ENCODE measurements at places on chromosomes 6 and 20.

GRCh38 chr6:136038531-136038930 is 187.0 kb downstream of the PDE7B start:
- no peak for DNase-seq

DNA sequence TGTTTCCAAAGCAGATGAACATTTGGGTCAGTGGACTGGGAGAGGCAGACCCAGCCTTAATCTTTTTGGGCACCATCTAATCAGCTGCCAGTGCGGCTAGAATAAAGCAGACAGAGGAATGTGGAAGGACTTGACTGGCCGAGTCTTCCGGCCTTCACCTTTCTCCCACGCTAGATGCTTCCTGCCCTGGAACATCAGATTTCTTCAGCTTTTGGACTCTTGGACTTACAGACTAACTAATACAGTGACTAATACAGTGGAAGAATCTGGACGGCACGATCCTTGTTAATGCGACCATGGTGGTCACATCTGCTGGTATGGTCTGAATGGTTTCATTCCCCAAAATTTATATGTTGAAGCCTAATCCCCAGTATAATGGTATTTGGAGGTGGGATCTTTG is 122.6 kb upstream of the NXT1 start:
- DNase-seq: no peak

DNA sequence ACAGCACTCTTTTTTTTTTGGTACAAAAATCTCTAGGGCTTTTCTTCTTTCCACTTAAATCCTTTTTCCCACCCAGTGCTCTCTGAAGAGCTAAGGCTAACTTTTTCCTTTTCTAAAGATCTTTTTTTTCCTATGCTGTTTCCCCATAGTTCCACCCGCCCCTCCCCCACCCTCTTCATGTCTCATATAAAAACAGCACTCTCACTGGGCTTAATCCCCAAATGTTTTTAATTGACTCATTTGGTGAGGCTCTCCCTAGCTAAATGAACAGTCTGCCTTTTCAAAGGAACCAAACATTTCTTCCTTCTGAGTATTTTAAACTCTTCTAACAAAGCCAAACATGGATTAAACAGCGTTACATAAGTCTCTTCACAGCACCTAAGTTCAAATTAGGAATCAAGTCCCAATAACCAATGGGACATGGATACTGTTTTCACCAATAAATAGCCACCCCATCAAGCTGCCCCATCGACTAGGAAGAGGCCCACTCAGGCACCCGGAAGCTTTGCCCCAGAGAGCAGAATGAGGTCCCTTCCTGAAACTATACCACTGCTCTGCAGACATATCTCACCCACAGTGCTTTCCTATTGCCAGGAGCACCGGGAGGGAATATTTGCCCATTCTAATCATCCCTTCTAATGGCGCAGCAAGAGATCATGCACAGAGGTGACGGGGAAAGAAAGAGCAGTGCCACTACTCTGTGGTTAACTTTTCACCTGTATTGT is 63.7 kb downstream of the ATXN1 start:
- DNase-seq: no peak

DNA sequence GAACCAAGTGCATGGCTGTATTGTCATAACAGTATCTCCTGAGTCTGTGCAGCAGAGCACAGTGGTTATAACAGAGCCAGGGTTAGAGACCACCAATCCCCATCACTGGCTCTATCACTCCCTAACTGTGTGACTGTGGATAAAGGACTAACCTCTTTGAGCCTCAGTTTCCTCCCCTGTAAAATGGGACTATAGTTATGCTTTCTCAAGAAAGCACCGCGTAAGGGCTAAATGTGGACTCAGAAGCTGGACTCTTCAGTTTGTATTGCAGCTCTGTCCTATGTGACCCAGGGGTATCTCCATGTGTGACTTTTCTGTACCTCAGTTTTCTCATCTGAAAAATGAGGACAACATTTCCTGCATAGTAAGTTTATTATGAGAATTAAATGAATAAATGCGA is 59.9 kb downstream of the TRAM2 start:
- no peak for DNase-seq

DNA sequence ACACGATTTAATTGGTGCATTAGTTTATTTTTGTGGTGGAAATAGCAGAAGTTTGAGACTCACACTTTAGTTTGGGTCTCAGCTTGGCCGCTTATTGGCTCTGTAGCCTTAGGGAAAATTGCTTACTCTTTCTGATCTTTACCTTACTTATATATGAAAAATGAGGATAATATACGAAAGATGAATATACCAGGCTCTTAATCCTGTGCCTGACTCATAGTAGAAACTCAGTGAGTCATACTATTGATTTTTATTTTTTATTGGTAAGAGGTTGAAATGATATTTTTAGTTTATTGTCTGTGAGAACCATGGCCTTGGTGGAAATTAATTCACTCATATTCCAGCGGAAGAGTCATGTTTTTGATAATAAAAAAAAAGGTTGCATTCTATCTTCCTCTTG is 11.2 kb downstream of the DOK5 start:
- DNase-seq: no peak

DNA sequence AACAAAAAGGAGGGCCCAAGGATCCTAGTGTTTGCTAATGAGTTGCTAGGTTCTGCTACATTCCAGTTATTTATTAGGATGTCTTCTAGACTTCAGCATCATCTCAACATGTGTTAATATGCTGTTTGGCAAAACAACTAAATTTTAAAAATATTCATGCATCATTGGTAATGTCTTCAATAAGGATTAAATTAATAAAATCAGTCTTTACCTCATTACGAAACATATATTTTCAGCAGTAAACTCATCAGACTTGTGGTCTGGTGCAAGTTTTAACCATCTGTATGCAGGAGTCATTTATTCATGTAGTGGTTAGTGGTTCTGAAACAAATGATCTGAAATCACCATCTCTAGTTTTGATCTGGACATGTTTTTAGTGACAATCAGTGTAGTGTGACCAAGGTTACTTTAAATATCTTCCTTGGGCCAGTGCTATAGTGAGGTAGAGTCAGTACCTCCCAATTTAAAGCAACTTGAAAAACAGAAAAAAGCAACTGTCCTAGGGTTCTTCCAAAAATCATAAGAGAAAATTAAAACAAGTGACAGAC is 85.0 kb upstream of the KCNK16 start:
- no peak for DNase-seq

DNA sequence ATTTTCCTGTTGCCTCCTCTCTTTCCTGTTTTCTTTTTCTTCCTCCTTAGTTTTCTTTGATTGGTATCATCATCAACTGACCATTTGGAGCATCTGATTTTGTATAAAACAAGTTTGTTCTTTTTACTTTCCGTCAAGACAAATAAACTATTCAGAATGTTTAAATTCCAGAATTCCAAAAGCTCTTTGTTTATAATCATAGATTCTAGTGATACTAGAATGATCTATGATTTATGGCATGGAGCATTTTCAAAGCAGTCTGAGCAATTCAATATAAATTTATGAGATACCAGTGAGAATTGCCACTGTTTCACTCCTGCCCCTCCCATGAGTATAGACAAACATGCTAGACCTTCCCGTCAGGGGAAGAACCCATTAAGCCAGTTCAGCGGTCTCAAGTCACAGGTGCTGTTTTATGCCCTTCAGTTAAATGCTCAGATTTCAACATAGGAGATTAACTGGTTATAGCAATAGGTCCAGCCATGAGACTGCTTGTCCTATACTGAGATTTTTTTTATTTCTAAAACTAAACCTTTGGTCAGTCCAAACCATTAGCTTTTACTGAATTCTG is 60.7 kb downstream of the GRIK2 start:
- DNase-seq: no peak

DNA sequence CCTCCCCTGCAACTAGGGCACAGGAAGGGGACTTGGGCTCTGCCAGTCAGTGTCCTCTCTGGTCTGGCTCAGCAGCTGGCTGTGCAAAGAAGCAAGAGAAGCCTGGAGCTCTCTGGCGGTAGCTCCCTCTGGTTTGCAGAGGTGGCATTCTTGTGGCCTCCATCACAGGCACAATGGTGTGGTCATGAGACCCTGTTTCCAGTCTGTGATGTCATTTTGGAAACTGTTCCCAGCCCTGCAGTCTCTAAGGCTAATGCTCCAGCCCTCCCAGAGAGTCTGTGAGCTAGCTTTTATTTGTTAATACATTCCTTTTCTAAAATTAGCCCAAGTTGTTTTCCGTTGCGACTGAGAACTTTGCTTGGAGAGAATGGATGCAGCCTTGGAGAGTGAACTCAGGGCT is 69.5 kb upstream of the FOXQ1 start:
- DNase-seq: no peak

GRCh38 chr6:19714434-19715166 is 122.6 kb upstream of the ID4 start:
- DNase-seq: no peak

DNA sequence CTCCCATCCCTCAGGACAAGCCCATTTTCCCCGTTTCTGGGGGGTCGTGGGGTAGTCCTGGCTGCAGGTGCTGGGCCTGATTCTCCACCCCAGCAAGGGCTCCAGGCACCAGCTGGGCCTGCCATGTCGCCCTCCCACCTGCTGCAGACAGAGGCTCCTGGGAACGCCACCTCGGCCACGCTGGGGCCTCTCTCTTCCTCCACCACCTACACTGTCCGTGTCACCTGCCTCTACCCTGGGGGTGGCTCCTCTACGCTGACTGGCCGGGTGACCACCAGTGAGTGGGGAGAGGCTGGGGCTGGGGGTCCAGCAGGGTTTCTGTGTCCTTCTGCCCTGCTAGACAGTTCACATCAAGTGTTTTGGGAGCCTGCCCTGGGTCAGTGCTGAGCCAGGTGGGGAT is 19.3 kb downstream of the COL20A1 start:
- DNase-seq: no peak

- no peak for DNase-seq
Measured at GRCh38 chr6:14381829-14382677, 264.5 kb downstream of the CD83 start.

DNA sequence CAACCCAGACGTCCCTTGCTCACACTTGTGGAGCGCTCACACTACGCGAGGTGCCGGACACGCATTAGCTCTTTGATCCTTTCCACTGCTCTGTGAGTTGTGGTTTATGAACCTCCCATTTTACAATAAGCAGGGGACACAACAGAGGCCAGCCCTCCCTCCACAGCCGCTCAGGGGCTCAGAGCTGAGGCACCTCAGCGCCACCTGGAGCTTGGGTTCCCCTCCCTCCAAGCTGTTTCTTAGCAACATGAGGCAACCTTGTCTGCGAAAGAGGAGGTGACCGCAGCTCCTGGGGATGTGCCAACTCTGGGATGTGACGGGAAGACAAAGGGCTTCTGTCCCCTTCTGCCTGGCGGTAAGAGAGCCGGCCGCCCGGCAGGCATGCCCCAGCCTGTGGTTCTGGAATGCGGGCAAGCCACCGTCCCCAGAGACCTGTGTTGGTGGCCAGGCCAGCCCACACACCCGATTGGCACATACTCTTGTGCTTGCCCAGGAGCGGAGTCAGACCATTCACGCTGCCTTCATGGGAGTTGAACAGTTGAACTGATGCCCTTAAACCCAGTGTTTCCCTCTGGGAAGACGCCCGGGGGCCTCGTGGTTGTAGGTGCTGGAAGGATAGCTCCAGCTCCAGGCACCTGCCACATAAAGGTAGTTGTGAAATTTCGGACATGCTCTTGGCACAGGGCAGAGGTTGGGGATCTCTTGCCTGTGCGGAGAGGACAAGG is 44.5 kb downstream of the RBM38 start:
- no peak for DNase-seq

DNA sequence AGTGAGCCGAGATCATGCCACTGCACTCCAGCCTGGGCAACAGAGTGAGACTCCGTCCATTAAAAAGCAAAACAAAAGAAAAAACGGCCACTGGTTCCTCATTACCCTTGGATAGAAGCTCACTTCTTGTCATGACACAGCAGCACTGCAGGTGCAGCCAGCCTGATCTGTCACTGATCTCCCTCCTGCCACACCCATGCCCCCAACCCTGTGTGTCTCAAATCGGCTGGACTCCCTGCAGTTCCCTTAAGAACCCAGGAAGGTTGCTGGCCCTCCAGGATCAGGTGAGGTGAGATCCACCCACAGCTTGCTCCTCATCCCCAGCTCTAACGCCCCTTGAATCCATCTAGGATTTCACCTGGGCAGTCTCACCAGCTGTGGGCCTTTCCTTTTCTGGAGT is 26.3 kb upstream of the NNAT start:
- DNase-seq: no peak

DNA sequence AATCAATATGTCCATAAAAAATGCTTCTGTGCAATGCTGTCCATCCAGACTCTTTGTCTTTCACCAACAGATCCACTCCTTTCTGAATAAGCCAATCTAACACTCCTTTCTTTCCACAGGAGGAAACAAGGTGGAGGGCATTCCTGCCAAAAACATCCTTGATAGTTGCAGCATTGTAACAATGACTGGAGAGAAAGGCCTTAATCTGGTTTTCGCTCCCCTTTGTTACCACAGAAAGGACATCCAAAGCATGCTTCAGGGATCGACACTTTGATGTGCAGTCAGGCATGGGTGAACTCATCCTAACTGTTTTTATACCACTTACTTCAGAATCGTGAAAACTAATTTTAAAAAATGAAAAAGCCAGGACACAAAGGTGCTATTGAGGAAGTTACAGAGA is 7.4 kb downstream of the IBTK start:
- DNase-seq: no peak

DNA sequence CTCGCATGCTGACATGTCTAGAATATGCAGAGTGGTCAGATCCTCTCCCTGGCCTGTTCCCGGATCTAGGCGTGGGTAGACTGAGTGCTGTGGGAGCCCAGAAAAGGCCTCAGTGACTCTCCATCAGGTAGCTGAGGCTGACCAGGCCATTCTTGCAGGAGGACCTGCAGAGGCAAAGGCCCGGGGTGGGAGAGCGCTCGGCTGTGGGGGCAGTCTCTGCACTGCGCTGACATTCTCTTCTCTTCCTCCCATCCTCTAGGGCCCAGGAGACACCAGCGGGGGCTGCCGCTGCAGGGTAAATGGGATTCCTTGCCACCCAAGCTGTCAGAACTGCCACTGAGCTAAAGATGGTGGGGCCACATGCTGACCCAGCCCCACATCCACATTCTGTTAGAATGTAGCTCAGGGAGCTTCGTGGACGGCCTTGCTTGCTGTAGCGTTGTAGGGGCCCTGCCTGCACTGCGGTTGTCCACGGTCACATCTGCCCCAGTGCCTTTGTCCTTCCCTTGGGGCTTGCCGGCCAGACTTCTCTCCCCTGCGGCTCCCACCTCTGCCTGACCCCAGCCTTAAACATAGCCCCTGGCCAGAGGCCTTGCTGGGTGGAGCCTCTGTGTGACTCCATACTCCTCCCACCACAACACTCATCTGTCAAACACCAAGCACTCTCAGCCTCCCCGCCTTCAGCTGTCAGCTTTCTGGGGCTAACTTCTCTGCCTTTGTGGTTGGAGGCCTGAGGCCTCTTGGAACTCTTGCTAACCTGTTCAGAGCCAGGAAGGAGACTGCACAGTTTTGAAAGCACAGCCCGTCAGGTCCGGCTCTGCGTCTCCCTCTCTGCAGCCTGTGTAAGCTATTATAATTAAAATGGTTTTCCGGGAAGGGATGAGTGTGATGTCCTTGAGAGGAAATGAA is 22.2 kb downstream of the RBCK1 start:
- DNase-seq: no peak

GRCh38 chr6:10429638-10430427 is 15.0 kb upstream of the TFAP2A start:
- no peak for DNase-seq

DNA sequence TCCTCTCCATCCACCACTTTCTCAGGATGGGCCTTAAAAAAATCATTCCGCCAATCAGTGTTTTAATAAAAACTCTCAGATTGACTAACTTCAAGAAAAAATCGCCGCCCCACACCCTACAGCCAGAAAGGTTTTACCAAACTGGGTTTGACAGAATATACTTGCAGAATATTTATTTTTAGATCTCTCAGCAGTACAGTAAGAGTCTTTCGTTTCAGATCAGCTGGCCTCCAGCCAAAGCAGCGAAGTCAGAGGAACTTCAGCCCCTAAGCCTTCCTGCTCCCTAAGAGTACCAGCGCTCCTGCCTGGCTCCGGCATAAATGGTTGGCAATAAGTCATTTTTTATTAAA is 24.7 kb downstream of the TBC1D7 start:
- DNase-seq: no peak

All from T-helper 17 cell (primary cell).